ENCODE measurements at places on chromosomes 7 and 10.

- no peak for DNase-seq
These were observed 1.1 kb downstream of the RHOBTB1 start for GRCh38 chr10:60942788-60943315.

DNA sequence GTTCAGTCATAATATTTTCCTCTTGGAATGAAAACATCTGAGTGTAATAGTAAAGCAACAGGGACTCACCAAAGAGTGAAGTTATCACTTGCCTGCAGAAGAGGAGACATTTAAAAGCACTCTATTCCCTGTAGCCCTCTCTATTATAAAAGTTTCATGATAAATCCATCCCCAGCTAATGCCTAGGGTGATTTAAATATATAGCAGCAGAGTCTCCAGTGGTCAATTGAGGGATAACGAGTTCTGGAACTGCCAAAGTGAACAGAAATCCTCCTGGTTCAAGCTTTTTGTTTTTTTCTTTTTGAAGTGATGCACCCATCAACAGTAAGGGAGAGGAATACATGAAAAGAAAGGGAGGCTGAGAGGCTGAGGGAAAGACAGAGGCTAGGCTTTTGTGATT lies 87.3 kb downstream of the EVX1 start:
- no peak for DNase-seq

DNA sequence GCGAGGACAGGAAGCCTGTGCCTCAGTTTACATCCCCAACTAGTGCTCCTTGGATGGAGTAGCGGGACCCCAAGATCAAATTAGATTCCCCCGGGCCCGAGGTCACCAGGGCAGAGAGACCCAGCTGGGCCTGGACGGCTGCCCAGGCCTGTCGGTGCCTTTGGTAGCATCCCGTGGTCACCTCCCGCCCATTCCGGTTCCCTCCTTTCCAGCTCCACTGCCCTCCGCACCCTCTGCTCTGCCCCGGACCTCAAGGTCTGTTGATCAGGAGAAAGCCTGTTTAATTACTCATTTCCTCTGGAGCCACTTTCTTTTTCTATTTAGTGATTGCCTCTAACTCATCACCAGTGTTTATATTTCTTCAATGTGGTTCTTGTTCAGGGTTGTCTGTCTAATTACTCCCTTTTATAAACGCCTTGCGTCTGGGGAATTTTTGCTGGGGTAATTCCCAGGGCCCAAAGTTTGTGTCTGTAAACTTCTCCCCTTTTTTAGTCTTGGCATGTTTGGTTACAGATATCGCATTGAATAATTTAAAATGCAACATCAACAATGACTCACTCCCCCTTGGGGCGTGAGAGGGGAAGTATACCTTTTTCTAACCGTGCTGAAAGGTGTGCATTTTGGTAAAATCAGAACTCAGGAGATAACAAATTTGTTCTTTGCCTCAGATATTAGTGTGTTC lies 1.9 kb downstream of the FOXK1 start:
- DNase-seq = no peak

DNA sequence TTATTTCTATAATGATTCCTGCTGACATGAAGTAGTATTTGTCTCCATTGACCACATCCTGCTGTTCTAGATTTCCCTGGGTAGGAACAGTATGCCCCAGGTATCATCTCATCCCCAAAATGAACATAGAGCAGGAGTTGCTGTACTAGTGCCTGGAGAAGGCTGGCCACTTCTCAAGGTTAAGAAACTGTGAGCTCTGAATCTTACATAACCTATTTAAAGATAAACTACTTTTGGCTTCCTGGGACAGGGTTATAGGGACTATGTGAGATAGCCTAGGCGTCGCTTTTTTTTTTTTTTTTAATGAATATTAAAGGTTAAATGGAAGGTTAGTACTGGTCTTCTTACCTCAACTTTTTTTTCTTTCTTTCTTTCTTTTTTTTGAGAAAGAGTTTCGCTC lies 103.0 kb downstream of the LRRC4 start:
- no peak for DNase-seq

- no peak for DNase-seq
These were observed 209.3 kb upstream of the PLXDC2 start for GRCh38 chr10:19606968-19607367.

GRCh38 chr7:68417002-68417401 lies 1181.3 kb upstream of the AUTS2 start:
- DNase-seq = no peak

GRCh38 chr7:5528071-5528814 lies 104.6 kb upstream of the TNRC18 start:
- DNase-seq = no peak

- DNase-seq = no peak
These were observed 276.2 kb downstream of the WDR11 start for GRCh38 chr10:121127151-121127906.

- DNase-seq = no peak
These were observed 64.5 kb downstream of the RAMP3 start for GRCh38 chr7:45221896-45222604.

- DNase-seq = no peak
These were observed 25.5 kb downstream of the PHF14 start for GRCh38 chr7:10998996-10999757.

DNA sequence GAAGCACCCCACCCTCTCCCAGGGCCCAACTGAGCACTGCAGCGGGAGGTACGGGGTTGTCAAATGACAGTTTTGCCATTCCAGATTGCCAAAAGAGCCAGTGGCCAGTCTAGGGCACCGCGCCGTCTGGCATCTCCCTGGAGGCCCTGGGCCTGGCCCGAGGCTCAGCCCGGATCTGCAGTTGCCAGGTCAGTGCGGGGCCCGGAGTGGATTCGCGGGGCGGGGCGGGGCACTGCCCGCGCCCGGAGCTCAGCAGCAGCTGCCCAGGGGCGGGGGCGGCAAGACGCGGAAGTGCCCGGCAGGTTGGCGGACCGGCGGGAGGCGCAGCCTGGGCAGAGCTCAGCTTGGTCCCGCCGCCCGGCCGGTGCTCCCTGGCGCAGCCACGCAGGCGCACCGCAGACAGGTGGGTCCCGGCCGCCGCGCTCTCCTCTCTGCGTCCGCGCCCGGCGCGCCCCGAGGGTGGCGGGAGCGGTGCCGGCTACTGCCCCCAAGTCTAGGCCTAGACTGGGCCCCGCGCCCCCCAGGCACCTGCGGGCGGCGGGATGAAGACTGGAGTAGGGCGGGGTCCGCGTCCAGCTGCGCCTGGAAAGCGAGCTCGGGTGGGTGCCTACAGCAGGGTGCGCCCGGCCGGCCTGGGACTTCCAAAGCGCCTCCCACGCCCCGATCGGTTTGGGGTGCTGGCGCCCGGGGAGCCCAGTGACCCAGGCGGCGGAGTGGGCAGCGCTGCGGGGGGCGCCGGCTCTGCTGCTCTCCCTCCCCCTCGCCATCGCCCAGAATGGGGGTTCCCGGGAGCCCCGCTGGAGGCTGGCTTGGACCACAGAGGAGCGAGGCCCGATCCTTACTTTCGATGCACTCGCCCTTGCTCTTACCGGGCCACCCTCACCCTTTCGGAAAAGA lies at the start of gene IRF5:
Gene IRF5 (plus strand): TSS at position 281 of the 897 bp plus-strand sequence. CDS start 4,155 bp downstream, outside the sequence.
- DNase-seq = no peak

GRCh38 chr7:128097211-128097731 lies 66.0 kb upstream of the LRRC4 start:
- no peak for DNase-seq

GRCh38 chr7:55325371-55325792 lies 39.8 kb upstream of the LANCL2 start:
- no peak for DNase-seq

DNA sequence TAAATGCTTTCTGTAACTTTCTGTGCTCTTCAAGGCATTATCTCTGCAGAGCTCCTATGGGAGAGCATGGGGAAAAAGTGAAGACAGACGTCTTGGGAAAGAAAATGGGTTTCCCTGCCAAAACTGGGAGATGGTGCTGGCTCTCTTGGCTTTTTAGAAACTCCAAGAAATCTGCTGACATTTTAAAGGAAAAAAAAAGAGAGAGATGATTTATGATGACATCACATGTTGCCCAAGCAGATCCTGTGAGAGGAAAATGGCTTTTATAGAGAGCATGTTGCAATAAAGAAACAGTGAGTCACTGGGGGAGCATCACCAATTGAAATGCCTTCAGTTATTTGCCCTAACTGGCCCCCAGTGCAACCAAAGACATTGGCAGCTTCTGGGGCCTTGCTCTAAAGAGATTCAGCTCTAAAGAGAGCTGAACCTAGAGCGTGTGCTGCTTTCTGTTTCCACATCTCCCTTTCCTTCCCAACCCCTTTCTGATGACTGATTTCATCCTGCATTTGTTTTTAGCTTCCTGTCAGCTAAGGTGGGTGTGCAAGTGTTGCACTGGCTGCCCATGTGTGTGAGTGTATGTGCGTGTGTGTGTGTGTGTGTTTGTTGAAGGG lies 37.7 kb downstream of the LRMDA start:
- no peak for DNase-seq

DNA sequence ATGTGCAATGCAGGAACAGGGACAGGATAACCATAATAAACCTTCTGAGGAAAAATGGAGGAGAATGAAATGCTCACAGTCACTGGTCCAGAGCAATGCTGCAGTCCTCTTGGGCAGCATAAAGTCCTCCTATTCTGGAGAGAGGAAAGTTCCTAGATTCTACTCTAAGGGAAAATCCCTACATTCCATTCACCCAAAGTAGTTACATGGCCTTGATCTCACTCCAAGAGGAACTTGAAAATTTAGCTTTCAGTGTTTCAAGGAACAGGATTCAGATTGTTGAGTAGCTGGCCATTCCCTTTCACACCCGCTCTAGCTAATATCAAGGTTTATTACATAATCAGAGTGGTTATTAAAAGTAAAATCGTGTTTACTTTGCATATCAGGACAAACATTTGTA lies 168.3 kb downstream of the CHRM2 start:
- no peak for DNase-seq

GRCh38 chr7:115356999-115357702 lies 435.3 kb downstream of the MDFIC start:
- no peak for DNase-seq

DNA sequence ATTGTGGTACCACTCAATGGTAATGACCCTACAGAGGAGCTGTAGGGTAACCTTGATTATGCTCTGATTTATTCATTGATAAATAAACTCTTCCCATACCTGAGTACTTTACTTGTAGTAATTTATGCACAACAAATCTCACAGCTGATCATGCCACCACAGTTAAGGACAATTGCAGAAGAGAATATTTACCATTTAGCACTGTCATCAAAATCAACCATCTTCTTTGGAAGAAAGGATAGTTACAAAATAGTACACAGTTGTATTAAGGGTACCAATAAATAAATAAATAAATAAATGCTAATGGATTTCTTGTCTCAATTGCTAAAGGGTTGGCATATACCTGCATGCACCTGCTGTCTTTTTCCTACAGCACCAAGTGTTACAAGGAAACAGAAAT lies 97.6 kb upstream of the PDE1C start:
- no peak for DNase-seq
